ENCODE measurements at places on chromosomes 16 and 17.

DNA sequence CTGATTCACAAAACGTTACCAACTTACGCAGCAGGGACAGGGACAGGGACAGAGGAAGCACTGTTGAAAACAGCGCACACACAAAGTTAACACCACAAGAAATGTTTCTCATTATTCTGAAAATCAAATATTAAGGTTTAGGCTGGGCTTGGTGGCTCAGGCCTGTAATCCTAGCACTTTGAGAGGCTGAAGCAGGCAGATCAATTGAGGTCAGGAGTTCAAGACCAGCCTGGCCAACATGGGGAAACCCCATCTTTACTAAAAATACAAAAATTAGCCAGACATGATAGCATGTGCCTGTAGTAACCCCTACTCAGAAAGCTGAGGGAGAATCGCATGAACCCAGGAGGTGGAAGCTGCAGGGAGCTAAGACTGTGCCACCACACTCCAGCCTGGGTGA lies 4.2 kb downstream of the CYTH1 start:
- no peak for DNase-seq

- DNase-seq: no peak
These were observed 454.5 kb downstream of the CDH11 start for GRCh38 chr16:64667334-64667877.

GRCh38 chr17:29291163-29291752 lies 2.7 kb downstream of the NUFIP2 start:
- no peak for DNase-seq

GRCh38 chr17:66706851-66707450 lies 128.0 kb upstream of the CACNG5 start:
- no peak for DNase-seq

DNA sequence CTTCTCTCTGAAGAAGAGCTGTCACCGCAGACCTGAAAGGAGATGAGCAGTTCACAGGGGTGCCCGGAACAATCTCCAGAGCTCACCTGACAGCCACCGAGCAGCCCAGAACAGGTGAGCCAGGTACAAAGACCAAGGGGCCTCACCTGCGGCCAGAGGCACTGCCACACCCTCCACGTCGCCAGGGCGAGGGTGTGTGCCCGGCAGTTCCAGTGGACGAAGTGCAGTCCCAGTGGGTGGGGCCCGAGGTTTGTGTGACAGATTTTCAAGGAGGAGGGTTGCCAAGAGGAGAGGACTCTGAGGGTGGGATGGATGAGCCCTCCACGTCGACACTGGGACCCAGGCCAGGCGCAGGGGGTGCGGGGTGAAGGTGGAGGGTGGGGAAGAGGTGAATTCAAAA lies 61.7 kb downstream of the SMPD3 start:
- DNase-seq: no peak

- DNase-seq: no peak
These were observed 26.2 kb downstream of the WSCD1 start for GRCh38 chr17:6096201-6097004.

- DNase-seq: no peak
These were observed 18.4 kb downstream of the PDILT start for GRCh38 chr16:20385844-20386832.

DNA sequence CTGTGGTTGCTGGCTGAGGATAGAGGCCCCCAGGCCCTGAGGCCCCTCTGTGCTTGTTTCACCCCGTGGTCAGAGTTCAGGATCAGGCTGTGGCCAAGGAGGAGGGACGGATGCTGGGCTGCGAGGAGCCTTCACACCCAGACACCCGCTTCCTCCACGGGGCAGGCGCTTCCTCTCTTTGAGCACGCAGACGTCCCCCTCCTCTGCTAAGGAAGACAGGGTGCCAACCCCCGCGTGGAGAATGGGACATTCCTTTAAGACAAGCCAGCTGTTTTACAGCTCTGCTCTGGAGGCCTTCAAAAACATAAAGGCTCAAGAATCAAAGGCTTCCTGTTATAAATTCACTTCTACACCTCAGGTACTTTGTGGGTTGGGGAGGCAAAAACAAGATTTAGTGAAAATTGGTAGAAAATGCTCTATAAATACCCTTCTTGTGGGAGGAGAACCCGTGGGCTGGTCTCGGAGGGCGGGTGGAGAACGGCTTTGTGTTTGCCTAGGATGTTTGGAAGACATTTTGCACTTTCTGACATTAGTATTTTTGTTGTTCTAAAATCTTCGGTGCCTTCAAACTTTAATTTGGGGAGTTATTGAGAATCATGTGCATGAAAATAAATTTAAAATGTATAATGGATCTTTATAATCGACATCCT lies 60.8 kb upstream of the FOXF1 start:
- DNase-seq: no peak
